NCI-H1436 (cell line): ENCODE measurements at places on chromosomes 1 and 21.

DNA sequence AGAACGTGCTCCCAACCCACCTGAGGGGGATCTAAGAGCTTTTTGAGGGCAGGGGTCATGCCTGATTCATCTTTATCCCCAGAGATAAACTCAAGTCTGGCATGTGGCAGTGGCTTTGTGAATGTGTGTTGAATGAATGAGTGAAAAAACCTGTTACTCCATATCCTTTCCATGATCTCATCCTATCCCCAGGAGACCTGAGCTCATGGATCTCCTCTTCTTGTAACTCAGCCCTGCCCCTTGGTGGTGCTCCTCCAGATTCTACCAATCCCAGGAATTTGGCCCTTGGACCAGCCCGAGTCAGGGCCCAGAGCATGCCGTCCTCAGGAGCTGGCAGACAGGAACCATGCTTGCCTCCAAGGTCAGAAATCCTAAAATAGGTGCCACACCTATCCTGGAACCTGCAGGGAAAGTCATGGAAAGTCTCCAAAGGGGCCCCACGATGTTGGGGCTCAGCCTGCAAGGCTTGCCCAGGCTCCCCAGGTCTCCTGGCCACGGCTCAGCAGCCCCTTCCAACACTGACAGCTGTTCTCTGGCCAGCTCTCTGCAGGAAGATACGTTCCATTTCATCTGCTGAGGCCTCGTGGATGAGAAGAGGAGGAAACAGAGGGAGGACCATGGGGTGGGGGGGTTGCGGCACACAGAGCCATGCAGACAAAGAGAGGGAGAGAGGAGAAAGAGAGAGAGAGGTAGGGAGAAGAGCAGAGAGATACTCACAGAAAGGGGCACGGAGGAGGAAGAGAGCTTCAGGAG, 214.6 kb downstream of the TRABD2B start:
- DNase-seq: no peak

DNA sequence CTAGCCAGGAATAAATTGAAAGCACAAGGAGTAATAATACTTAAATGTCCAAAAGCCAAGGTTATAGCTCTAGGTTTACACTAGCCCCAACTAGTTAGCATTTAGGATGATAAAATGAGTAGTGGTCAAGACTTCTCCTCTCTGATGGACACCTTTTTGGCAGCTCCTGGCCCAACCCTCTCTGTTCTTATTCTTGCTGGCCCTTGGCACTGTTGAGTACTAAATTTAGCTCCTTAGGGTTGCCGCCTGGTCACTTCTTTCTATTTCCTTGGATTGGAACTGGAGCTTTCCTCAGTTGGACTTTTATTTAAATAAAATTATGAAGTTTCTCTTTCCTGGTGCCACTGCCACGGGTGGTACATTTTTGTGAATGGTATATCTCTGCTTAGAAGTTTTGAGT, 28.3 kb downstream of the ARID1A start:
- DNase-seq: no peak

GRCh38 chr21:45164124-45164511, 89.7 kb downstream of the ADARB1 start:
- DNase-seq: no peak

DNA sequence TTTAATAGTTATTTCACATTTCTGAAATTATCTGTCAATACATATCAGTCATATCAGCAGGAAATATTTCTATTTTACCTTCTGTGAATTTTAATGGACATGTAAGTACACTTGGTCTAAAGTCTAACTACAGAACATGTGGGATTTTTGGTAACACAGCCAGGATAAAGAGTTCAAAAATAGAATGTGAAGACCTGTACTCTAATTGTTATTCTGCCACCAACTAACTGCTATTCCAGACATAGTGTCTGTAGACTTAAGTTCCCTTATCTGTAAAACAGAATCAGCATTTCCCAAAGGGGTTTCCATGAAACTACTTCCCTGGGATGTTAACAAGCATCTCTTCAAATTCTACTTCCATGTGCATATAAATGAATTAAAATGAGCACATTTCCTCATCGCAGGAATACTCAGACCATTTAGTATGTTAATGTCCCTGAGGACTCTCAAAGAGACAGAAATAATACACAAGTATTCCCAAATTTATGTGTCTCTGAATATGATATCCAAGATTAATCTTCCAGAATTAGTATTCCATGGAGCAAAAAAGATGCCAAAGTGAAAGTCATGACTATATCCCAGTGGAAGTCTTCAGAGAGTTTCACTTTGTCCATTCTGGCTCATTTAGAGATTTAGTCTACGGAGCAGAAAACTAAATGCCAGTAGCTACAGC, 325.6 kb downstream of the NEGR1 start:
- no peak for DNase-seq

- no peak for DNase-seq
Measured at GRCh38 chr1:8733484-8733883, 84.0 kb downstream of the RERE start.
